Activated T-helper 17 cell treated with anti-CD3 and anti-CD28 coated beads, Interleukin-2, amount 50 U/mL, for 72 hours (primary cell): ENCODE measurements at places on chromosomes 5 and 9.
A peak's percentile ranks its signal among the peaks of the same experiment; 100 is the strongest.

DNA sequence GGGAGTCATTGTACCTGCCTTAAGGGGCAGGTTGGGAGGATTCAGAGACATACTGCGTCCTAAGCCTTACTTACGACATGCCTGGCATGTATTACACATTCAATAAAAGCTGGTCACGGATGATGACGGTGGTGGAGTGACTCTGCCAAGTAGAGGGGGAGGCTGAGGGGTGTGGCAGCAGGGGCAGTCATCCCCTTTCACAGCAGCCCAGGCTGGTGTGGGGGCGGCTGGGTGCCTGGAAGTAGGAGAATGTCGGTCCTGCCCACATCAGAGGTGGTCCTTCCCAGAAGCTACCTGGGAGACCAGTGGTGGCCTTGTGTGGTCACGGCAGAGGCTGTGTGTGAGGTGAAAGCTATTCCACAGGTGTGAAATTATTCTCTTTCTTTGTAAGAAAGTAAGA, 8.9 kb downstream of the ZBTB34 start:
- H3K4me3 ChIP-seq, result no peak overlapping the region
- peaks cover 15% of the 10 kb centered on the region for H3K4me1 ChIP-seq
- no peaks in the 10 kb centered on the region for H3K27me3 ChIP-seq
- ATAC-seq, result no peak
- peaks cover 39% of the 10 kb centered on the region for H3K36me3 ChIP-seq
- H3K27ac ChIP-seq, result no peak overlapping the region

- H3K4me1 ChIP-seq, result no peaks in the 10 kb centered on the region
- ATAC-seq, result no peak
- H3K27me3 ChIP-seq, result no peaks in the 10 kb centered on the region
- H3K4me3 ChIP-seq, result no peak overlapping the region
Observed at GRCh38 chr9:80602291-80602690, 1030.5 kb downstream of the TLE4 start.

GRCh38 chr9:135500071-135500524, 384 bp upstream of the MRPS2 start:
- H3K4me3 ChIP-seq, result peak overlapping the region; percentile 81
- H3K36me3 ChIP-seq, result peaks cover 36% of the 10 kb centered on the region
- H3K27ac ChIP-seq, result peak overlapping the region; percentile 78
- H3K4me1 ChIP-seq, result no peaks in the 10 kb centered on the region
- H3K27me3 ChIP-seq, result peaks cover 2% of the 10 kb centered on the region

DNA sequence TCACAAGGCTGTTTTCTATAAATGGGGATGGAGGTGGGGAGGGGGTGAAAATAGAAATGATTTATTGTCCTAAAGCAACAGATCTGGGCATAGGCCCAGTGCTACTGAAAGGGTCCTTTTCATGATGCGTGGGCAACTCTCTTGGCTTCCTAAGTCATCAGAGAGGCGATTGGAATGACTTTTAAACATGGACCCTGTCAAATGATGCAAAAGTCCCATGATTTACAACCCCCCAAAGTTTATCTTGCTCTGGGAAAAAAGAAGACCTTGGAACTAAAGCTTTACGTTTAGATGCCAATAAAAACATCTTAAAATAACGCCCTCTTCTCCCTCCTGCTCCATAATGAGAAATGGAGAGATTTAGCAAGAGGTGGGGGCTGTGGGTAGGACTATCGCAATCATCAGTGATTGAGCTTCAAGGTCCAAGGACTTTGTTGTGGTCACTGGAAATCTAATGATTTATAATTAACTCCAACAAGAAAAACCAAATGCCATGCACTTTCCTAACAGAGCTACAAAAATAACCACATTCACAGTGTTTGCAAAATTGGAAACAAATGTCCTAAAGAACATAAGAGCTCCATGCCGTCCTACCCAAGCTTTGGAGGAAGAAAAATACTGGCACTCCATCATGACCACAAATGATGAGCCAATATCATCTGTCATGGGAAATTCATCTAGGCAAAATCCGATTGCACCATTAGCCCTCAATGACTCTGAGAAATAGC, 167.5 kb upstream of the CLINT1 start:
- H3K4me1 ChIP-seq, result no peaks in the 10 kb centered on the region
- H3K36me3 ChIP-seq, result no peaks in the 10 kb centered on the region
- ATAC-seq, result no peak
- H3K27me3 ChIP-seq, result peaks cover 26% of the 10 kb centered on the region
- no peak overlapping the region for H3K4me3 ChIP-seq

DNA sequence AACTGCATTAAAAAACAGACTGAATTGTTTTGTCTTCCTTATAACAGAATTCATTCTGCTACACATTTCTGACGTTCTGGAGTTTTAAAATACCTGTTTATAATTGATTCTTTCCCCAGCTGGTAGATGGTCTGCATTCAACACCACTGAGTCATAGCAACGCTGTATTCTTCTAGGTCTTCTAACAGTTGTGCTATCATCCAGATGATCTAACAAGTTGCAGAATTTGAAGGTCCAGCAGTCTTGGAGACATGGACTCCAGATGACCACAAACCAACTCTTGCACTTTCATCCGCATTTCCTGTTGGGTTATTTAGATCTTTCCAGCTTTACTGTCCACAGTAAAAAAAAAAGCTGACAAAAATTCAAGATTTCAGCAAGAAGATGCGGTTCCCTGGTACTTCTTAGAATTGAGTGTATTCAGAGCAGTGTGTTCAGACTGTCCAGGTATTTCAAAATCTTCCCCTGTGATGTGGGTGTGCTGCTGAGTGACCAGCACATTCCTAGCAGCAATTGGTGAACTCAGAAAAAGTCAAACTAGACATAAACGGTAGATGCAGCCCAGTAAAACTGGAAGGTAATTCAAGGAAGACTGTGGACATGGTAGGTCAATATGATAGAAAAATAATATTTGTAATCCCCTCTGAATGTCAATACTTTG, 50.2 kb downstream of the CSNK1A1 start:
- H3K4me3 ChIP-seq, result no peak overlapping the region
- no peak for ATAC-seq
- no peaks in the 10 kb centered on the region for H3K27me3 ChIP-seq
- H3K4me1 ChIP-seq, result peaks cover 5% of the 10 kb centered on the region

DNA sequence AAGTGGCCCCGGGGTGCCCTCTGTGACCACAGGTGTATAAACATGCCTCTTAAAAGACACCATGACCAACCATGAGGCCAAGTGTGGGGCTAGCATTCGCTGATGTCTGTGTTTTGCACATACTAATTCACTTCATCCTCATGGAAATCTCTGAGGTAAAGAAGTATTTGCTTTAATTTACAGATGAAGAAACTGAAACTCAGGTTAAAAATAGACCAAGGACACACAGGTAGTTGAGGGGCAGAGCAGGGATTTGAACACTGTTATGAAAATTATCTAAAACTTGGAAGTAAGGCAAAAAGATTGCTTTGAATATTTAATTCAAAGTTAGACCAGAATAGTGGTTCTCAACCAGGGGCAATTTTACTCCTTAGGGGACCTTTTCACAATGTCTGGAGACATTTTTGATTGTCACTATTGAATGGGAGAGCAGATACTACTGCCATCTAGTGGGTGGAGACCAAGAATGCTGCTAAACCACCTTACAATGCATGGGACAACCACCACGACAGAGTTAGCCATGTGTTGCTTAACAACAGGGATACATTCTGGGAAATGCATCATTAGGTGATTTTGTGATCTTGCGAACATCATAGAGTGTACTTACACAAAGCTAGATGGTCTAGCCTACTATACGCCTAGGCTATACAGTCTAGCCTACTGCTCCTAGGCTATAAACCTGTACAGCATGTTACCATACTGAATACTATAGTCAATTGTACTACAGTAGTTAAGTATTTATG, 8.0 kb upstream of the FXN start:
- no peaks in the 10 kb centered on the region for H3K27me3 ChIP-seq
- peak; percentile 80 for ATAC-seq
- H3K27ac ChIP-seq, result no peak overlapping the region
